SJSA1 (cell line): ENCODE measurements at places on chromosomes 1 and 21. TPM values are rescaled to one million over a fixed set of nuclear protein-coding genes. Genes with fewer than 3 reads are reported as not detected.

- DNase-seq: no peak
These were observed 132.5 kb downstream of the PLXNA2 start for GRCh38 chr1:208111646-208112190.

The MYOG gene
- not detected in 2 replicates for total RNA-seq

GRCh38 chr21:45887788-45888187, 93.8 kb upstream of the COL6A1 start:
- DNase-seq: no peak

DNA sequence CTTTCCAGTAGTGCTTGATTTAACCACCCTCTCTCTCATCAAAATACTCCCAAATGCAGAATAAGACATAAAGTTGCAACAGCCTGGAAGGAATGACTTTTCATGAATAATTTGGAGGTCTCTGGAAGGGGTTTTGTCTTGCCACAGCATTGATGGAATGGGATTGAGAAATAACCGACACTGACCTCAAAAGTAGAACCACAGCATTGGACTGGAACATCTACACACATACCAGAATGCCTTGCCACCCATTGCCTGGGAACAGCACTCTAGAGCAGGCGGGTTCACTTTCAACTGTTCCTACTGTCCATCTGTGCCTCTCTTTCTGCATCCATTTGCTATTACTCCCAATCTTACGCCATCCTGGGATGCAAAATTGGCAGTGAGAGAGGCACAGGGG, 149.1 kb upstream of the USP24 start:
- DNase-seq: no peak

- no peak for DNase-seq
These were observed 79.9 kb downstream of the CLIC4 start for GRCh38 chr1:24825174-24825573.

The SELENBP1 gene
- 21.6 and 31.1 TPM in 2 replicates for total RNA-seq

- DNase-seq: no peak
These were observed 24.1 kb upstream of the TRAPPC10 start for GRCh38 chr21:43988016-43988415.

DNA sequence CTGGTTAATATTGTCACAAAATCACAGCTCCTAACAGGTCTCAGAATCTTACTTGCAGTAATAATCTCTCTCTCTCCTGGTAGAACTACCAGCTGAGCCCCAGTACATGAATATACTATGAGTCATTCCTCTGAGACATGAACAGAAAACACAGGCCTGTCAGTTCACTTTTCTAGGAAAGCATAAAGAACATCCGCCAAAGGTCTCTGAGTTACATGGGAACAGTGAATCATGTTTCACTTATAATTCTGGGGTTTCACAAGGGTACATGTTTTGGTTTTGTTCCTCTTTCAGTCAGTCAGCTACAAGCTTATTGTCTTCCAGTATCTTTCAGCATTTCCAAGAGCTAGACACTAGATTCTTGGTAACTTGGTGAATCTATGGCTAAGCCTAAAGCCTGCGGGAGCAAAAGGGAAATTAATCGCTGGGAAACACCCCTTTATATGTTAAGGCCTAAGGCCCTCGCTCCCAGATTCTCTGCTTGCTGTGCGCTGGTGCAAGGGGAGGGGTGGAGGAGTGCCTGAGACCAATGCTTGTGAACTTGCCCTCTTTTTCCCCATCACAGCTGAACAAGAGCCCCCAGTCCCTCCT, 31.7 kb downstream of the IFNGR2 start:
- no peak for DNase-seq

DNA sequence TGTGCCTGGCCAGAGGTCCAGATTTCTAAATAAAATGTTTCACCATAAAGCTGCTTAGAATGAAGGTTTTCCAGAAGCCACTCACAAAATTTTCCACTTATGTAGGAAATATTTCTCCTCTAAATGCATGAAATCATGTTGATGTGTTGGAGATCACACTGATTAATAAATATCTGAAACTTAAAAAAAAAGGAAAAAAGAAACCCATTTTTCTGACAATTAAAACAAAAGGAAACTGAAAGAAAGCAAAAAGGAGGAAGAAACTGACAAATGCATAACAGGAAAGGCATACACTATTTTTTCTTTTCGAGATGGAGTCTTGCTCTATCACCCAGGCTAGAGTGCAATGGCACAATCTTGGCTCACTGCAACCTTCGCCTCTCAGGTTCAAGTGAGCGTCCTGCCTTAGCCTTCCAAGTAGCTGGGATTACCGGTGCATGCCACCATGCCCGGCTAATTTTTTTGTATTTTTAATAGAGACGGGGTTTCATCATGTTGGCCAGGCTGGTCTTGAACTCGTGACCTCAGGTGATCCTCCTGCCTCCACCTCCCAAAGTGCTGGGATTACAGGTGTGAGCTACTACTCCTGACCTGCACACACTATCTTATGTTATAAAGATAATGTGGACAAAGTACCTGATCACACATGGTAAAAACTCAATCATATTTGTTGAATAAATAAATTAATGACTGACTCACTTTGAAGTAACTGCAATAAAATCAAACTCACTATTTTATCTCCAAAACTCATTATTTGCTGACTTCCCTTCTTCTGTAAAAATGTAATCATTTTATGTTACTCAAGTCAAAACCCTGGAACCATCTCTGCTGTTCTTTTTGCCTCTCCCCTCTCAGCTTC, 149.8 kb upstream of the NR5A2 start:
- DNase-seq: no peak

GRCh38 chr1:51342591-51343206, 12.3 kb upstream of the TTC39A start:
- no peak for DNase-seq

DNA sequence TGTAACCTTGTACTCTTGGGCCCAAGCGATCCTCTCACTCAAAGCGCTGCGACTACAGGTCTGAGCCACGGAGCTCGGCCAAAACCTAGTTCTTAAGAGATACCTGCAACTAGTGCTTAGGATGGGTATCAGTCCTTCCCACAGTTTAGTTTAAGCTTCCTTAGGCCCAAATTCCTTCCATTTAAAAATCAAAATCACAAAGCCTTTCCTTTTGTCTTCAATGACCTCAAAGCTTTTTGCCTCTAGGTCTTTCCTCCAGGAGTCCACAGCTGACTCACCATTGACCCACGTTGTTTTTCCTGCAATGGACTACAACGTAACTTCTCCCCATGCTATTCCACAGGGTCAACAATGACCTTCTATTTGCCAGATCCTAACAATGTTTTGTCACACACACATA, 64.0 kb downstream of the APP start:
- DNase-seq: no peak

The AGL gene
- 4.4 and 7.9 TPM in 2 replicates for total RNA-seq

GRCh38 chr1:41802532-41803501, 115.9 kb downstream of the HIVEP3 start:
- no peak for DNase-seq

DNA sequence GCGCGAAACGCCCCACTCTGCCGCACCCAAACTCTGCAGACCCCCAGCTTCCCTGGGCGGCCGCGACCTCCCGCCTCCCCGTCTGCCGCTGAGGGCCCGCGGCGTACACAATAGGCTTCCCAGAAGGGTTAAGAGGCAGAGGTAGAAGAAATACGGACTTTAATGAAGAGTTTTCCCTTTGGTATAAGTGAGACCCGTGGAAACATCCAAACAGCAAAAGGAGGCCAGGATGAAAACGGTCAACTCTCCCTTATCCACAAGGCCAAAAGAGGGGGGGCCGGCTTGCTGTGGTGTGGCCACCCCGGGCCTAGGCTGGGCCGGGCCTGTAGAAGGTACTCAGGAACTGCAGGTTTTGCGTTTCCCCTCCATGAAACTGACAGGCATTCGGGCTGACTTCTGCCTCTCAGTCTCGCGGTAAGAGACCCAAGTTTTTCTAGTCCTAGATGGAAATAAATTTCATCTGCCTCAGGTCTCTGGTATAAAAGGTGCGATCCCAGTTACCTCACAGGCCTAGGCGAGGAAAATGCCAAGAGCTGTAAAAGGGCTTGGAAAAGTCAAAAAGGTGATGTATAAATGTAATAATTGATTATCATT, 671 bp upstream of the PYGO2 start:
- no peak for DNase-seq

- DNase-seq: no peak
These were observed 65.0 kb downstream of the RERE start for GRCh38 chr1:8752411-8752810.
